ENCODE measurements at places on chromosomes 1 and 21. TPM values are rescaled to one million over a fixed set of nuclear protein-coding genes. Genes with fewer than 3 reads are reported as not detected.

CLDN17 gene
- not detected for total RNA-seq

TRIM62 gene
- total RNA-seq = 9.9 TPM

SPATA46 gene
- total RNA-seq = not detected

PROX1 gene
- not detected for total RNA-seq

DNA sequence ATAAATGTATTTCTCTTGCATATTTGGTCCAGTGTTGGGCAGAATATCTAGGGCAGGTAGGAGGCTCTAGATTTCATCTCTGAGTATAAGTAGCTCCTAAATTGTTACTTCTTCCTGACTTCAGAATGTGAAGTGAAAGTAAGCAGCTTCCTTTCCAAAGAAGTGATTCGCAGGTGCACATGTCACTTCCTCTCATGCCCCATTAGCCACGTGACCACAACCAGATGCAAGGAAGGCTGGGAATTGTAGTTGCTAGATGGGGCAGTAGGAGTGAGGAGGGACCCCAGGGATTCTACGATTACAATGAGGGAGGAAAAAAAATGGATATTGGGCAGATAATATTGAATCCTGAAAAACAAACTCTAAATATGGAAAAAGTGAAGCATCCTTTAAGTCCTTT is 113.2 kb upstream of the CYYR1 start:
- peak; percentile 42 for DNase-seq

GRCh38 chr1:244965185-244966030 is 101.1 kb upstream of the HNRNPU start:
- no peak for DNase-seq

GRCh38 chr1:51484591-51484990 is 34.5 kb downstream of the EPS15 start:
- no peak for DNase-seq

DNA sequence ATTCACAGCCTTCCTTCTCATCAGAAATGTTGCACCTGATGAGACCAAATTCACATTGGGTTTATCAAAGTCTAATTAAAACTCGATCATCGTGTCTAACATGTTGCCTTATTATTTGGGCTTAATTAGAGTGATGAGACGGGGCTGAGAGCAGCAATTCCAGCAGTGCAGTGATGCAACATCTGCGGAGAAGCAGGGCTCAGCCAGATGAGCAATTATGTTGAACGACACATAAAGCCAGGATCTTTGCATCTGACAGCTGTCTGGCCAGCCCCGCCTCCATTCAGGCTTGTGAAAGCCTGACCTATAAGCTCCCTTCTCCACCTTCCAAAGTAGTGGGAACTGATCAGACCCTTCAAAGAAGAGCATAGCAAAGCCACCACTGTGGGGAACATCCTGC is 109.8 kb downstream of the C1orf94 start:
- DNase-seq = no peak

GRCh38 chr1:17692645-17693044 is 62.5 kb upstream of the ACTL8 start:
- DNase-seq = no peak

DNA sequence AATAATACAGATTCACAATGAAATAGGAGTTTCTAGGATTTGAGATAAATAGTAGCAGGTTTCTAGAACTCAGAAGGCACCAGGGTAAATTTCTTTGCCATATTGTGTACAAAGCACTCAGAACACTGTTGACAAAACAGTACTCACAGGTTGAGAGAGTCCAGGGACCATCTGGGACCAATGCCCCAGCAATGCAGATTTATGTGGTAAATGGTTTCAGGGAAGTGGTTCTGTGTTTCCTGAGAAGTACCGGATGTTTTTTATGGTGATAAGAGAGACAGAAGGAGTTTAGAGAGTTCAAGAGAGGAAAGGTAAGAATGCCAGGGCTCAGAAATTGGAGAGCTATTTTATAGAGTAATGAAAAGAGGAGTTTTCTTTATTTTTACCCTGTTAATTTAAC is 29.6 kb upstream of the DIPK1A start:
- DNase-seq = peak; percentile 59

DNA sequence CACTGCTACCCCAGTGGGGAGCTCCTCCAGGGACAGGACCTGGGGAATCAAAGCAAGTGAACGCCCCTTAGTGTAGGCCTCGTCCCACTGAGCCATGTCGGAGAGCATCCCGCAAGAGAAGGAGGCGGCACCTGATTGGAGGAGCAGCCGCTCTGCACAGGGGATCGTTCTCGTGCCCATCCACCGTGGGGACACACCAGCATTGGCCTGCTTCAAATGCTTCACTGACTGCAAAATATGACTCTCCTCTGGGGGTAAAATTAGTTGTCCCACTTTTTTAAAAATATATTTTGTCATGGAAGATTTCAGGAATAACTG is 111.0 kb downstream of the PDE9A start:
- no peak for DNase-seq

All from activated CD8-positive, alpha-beta memory T cell treated with anti-CD3 and anti-CD28 coated beads, Interleukin-2, amount 10 ng/mL, durations not matched to agents 7 days and 5 days (primary cell).